ENCODE measurements at places on chromosomes 2 and 18.

- peak; percentile 41 for DNase-seq
Measured at GRCh38 chr2:156110890-156111289, 221.6 kb downstream of the NR4A2 start.

- DNase-seq: no peak
Measured at GRCh38 chr2:12376025-12376424, 340.7 kb upstream of the TRIB2 start.

DNA sequence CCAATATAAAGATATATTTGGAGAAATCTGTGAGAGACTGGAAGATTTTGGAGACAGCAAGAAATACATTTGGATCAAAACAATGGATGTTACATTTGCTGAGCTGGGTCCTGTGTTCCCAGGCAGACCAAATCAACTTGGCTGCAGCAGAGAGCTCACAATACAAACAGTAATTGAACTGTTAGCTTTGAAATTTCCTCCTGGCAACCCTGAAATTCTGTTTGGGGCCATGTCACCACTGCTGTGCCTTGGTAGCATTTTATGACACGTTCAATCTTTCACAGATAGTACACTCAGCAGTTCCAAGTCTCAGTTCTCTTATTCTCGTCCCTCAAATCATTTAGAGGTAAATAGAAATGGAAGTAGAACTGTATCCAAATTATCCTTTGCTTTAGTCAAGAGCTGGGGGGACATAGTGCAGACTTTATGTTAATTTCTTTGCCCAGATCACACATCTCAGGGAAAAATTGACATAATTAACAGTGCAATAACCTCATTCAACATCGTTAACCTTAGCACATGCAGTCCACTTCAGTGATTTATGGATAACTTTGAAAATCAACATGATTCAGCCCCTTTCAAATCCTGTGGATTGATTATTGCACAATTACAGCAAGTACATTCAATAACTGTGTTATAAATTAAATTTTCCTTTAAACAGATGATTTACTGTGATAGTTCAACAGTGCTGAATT, 277.4 kb upstream of the MC4R start:
- no peak for DNase-seq

- no peak for DNase-seq
Measured at GRCh38 chr2:225771701-225772100, 372.2 kb downstream of the NYAP2 start.

DNA sequence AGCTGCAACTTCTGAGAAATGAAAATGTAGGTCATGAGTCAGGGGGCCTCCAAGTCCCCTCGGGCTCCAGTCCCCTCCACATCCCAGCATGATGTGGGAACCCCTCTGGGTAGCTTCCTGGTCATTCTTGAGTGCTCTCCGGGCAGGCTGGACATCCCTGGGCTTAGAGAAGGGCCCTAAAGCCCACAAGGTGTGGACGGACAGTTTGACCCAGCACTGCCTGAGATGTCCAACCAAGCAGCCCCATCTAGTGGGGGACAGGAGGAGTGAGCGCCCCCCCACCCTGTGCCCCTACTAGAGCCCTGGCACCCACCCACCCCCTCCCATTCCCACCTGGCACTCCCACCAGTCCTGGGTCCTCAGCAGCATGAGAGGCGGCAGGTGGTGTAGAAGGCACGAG, 46.0 kb downstream of the CYP27C1 start:
- no peak for DNase-seq

GRCh38 chr2:133315280-133315679, 253.0 kb downstream of the NCKAP5 start:
- DNase-seq: no peak

DNA sequence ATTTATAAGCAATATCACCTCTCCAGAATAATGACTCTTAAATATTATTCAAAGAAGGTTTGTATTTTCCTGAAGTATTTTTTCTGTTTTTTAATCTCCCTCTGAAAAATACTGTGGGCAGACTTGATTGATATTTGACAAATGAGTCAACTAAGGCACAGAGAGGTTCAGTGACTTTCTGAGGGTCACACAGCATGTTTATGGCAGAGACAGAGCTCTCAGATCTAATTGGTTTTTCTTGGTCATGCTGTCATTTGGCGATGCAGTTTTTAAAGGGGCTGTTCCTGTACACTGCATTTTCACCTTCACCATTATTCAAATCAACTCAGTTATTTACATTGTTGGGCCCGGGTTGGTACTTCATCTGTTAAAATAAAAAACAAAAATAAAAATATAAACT, 264.3 kb downstream of the LRRTM1 start:
- DNase-seq: no peak

DNA sequence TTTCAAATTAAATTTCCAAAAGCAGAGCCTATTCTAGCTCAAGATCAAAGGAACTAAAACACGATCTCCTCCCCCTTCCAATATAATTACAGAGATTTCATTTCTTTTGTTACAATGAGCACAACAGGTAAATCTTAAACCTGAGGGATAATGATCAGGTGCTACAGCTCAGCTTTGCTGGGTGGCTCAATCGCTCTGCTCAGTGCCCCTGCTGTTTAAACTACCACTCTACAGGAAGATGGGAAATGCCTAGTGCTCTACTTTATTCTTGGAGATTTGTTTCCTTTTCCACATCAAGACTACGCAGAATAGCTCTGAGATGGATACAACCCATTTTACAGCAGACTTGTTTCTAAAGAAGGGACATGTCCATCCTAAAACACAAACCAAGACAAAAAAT, 162.3 kb downstream of the TCF4 start:
- DNase-seq: no peak

DNA sequence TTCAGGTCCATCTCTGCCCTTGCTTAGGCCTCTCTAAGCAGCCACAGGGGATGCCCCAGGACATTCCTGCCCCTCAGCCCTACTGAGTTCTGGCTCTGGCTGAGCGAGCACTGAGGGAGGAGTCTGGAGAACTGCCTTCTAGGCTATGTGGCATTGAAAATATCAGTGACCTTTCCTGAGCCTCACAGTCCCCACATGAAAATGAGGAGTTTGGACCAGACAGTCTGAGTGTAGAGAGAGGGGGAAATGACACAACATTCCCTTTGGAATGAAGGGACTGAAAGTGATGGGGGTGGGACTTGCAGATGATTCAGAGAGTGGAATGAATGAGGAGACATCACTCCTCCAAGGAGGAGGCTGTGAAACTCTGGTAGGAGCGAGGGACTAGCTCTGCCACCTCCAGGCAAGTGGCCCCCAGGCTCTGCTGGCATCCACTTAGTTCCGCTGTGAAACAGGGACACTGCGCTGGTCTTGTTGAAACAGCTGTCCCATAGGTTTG, 8.0 kb downstream of the TNS1 start:
- no peak for DNase-seq

- DNase-seq: no peak
Measured at GRCh38 chr2:47109007-47109375, 46.1 kb downstream of the STPG4 start.

- DNase-seq: no peak
Measured at GRCh38 chr18:78408623-78409022, 571.0 kb upstream of the SALL3 start.

DNA sequence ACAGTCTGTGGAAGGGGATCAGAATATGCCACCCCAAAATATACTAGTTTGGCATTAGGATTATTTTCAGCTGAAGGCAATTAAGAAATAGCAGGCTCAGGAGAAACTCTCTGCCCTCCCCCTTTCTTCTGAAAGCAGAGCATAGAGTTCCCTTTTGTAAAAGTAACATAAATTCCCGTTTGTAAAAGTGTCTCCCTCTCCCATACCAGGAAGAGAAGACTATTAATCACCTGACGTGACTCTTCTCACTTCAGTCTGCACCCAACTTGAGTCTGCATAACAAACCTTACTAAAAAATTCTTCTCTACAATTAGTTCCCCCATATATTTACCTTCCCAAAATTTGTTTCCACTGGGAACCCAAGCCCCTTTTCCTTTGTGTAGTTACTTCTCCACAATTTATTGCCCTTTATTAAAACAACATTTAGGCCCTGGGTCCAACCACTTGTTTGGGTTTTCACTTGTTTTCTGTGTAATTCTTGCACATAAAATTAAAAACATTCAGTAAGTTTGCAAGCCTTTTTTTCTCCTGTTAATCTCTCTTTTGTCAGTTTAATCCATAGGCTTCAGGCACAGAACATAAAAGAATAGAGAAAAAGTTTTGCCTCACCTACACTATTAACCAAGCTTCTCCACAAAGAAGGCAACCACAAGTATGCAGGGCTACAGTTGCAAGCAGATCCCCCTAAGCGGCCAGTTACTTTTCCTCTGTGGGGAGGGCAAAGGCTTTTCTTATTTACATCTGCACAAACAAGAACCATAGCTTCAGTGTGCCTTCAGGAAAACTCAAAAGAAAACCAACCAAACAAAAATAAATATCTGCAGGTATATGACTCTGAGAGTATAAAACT, 107.6 kb upstream of the MSH2 start:
- no peak for DNase-seq

GRCh38 chr2:228038967-228039366, 142.5 kb downstream of the SPHKAP start:
- DNase-seq: no peak

DNA sequence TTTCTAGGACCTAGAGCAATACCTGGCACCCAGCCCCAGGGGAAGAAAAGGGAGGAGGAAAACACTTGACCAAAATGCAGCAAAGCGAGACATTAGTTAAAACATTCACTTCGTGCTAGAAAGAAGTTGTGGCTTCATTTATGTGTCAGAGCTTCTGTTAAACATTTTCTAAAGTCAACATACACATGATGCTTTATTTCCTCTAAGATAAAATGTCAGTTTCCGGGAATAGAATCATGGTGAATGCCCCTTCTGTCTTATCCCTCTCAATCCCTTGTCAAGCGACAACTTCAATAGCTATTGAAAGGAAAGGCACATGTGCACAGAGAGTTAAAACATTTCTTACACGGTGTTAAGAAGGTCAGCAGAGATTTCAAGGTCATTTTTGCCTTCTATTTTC, 404.6 kb upstream of the CWC22 start:
- DNase-seq: no peak
